AG10803 (cell line): ENCODE measurements at places on chromosomes 2 and 18.

GRCh38 chr2:217231212-217231611 is 371.3 kb upstream of the TNP1 start:
- DNase-seq, result peak; percentile 41

GRCh38 chr2:64913357-64913869 is 75.8 kb upstream of the SLC1A4 start:
- no peak for DNase-seq

- DNase-seq, result no peak
Observed at GRCh38 chr2:199465390-199465789, 7.7 kb upstream of the SATB2 start.

- peak; percentile 99 for DNase-seq
Observed at GRCh38 chr2:67260343-67261277, 136.5 kb upstream of the ETAA1 start.

- peak; percentile 29 for DNase-seq
Observed at GRCh38 chr2:143842836-143843235, 677.1 kb downstream of the ZEB2 start.

DNA sequence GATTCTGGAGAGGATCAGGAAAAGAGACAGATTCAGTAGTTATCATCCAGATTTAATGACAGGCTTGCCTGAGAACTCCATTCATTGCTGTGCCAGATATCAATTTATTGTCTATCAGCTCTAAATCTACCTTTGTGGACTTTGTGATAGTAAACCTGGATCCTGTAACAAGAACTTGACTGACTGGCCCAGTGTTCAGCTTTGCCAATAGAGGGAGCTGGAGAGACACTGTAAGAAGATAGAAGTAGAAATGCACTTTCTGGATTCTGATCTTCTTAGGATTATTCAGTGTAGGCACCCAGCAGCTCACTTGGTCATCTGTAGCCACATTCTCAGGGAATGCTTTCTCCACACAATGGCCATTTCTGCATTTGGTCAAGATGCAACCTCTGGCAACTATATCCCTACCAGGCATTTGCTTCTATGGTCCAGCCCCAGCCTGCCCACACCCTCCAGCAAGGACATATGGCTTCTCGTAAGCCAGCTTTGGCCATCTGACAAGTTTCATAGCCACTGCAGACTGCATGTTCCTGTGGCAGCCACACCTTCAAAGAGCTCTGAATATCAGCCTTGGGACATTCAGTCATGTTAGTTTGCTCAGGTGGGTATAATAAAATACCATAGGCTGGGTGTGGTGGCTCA is 6.1 kb upstream of the SERPINB8 start:
- DNase-seq, result peak; percentile 76

DNA sequence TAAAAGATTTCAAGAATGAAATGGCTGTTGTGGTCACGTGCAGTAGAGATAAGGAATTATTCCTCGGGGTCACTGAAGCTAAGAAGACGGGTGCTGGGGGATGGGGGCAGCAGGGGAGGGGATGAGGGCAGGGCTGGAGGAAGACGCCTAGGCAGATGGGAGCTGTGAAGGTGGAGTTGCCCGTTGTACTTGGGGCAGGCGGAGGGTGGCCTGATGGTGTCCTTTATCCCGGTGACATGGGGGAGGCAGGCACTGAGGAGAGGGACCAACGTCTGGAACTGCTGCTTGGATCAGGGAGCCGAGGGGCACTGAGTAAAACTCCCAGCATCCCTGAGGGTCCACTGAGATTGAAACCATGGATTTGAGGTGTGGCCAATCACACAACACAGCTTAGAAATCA is 64.9 kb downstream of the ZCCHC2 start:
- DNase-seq, result no peak

DNA sequence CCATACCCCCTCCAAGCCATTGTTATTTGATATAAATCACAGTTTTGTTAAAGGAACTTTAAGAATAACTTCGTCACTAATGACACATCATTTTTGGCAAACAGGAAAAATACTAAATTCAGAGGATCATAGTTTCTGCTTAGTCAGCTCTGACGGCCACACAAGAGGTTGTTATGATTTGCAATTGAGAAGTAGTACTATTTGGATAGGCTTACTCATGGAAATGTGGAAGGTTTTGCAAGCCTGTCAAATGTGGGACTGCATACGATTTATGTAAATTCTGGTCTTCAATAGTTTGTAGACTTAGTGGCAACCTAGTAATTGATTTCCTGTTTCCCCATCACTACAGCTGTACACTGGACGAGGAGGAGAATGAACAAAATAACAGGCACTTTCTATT is 108.1 kb downstream of the ARHGEF33 start:
- peak; percentile 93 for DNase-seq

GRCh38 chr2:32009516-32010256 is 1.1 kb downstream of the MEMO1 start:
- peak; percentile 21 for DNase-seq

DNA sequence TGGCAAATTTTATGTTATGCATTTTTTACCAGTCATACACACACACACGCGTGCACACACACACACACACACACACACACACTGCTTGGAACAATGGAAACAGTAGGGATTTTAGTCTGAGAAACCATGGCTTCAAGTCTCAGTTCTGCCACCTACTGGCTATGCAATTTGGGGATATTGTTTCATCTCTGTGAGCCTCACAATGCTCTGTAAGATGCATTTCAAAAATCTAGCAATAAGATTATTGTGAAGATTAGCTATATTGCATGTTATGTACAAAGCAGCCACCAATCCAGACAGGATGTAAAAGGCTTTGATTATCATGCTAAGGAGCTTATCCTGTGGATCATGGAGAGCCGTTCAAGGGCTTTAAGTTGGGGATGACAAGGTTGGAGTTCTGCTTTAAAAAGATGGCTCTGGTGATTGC is 401.4 kb downstream of the NBAS start:
- DNase-seq, result peak; percentile 59

GRCh38 chr18:49178736-49179135 is 228.0 kb upstream of the SMAD7 start:
- DNase-seq, result peak; percentile 29

DNA sequence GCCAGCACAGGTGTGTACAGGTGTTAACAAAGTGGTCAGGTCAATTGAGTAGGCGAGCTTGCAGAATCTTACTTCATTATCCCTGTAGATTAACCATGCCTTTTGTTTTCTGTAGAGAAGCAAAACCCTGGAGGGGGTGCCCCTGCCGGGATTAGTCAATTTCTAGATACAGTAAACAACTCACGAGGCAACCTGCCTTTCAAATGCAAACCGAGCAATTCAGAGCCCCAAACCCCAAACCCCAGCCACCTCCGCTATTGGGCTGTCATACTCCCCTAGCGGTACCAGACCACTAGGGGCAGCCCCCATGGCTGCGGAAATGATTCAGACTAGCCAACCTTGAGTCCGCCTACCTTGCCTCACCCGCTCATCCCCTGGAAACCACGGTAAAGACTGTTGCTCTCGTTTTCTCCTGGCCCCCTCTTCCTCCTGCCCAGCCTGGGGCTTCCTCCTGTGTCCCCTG is 61.4 kb upstream of the KIF5C start:
- DNase-seq, result no peak

- DNase-seq, result no peak
Observed at GRCh38 chr2:97718051-97718882, 4.9 kb downstream of the ZAP70 start.

GRCh38 chr2:68715353-68716041 is 19.1 kb upstream of the ARHGAP25 start:
- DNase-seq, result peak; percentile 36

- DNase-seq, result no peak
Observed at GRCh38 chr2:207082619-207083018, 83.1 kb downstream of the KLF7 start.

DNA sequence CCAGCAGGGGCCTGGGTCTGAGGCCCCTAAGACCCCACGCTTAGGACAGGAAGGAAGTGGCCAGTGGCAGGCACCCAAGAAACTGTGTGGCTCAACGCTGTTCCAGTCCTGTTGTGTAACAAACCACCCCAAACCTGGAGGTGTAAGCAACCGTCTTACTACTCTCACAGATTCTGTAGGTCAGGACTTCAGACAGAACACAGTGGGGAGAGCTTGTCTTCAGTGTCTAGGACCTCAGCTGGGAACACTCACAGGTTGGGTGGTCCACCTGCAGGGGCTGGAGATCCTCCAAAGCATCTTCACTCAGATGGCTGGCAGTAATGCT is 123.0 kb downstream of the KLHL29 start:
- DNase-seq, result no peak

GRCh38 chr2:217877866-217878265 is 124.9 kb downstream of the TNS1 start:
- DNase-seq, result no peak

GRCh38 chr18:24949908-24950307 is 402.1 kb downstream of the ZNF521 start:
- no peak for DNase-seq

DNA sequence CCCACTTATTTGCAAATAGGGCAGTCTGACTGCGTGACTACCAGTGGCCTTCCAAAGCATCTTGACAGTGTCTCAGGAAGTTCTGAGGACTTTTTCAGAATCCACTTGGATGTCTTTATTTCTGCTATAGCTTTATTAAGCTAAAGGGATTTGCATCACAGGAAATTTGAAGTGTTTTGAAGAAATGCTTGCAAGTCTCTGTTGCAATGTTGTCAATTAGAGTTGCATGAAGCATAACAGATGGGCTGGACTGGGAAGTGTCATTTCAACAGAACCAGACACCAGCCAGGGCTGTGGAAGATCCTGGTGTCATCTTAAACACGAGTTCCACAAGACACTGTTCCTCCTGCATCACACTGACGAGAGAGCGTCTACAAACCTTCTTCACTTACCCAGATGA is 224.5 kb downstream of the EN1 start:
- DNase-seq, result peak; percentile 57

- DNase-seq, result peak; percentile 69
Observed at GRCh38 chr2:68287580-68288441, 31.9 kb downstream of the CNRIP1 start.

GRCh38 chr2:74747411-74748080 is 86.4 kb upstream of the HK2 start:
- DNase-seq, result peak; percentile 82

DNA sequence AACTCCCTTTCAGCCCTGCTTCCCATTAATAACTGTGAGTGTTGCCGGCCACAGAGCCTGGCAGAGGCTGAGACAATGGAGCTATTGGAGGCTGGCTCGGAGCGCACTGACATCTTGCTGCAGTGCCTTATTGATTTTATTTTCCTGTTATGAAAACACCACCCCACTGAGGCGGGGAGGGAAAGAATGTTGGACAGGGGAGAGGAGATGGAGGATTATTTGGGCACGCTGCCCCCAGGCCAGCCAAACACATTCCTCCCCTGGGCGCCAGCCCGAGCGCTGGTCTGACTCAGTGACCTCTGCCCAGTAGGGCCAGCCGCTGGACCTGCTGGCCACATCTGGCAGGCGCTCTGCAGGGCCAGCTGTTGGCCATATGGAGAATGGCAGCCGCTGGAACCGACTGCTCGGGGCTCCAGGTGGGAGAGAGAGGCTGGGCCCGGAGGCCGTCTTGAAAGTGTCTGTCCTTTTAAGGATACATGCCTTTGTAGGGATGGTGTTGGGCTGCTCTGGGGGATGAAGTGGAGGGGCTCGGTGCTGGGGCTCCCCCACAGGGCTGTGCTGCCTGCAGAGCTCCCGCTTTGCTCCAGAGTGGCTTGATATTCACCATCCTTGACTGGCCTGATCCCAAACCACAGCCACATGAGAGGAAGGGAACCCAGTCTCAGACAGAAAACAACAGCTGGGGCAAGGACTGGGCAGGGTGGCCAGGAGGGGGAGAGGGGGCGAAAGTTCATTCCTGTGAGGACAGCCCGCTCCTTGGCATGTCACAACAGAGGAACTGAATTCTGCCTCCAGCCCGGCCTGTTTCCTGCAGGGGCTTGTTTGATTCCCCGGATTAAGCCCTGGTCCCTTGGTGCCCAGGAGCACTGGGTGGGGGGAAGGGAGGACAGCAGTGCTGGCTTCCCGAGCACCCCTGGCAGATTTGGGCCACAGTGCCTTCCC is 179.0 kb downstream of the KLHL29 start:
- peak; percentile 95 for DNase-seq

DNA sequence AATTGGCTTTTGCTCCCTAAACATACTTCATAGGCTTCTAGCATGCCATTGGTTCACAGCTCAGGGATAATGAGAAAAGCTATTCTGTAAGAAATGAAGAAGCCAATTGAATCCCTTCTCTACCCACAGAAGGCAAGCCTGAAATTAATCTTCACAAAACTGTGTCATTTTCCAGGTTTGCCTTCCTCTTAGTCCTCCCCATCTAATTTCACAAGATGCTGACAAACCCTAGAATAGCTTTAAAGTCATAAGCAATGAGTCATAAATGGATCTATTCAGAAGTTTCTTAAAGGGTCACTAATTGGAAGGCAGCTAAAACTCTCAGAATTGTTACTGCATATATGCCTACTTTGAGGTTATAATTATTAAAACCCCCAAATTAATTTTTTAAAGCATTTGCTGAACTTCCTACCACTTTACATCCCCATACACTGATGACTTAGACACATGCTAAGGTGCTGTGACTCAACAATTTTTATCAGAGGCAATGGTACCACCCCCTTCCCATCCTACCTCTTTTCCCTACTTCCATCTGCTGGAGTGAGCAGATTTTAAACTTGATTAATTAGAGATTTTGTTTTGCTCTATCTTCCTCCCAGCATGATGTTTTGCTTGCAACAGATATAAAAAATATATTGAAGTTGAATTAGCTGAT is 51.3 kb upstream of the NABP1 start:
- DNase-seq, result peak; percentile 89

DNA sequence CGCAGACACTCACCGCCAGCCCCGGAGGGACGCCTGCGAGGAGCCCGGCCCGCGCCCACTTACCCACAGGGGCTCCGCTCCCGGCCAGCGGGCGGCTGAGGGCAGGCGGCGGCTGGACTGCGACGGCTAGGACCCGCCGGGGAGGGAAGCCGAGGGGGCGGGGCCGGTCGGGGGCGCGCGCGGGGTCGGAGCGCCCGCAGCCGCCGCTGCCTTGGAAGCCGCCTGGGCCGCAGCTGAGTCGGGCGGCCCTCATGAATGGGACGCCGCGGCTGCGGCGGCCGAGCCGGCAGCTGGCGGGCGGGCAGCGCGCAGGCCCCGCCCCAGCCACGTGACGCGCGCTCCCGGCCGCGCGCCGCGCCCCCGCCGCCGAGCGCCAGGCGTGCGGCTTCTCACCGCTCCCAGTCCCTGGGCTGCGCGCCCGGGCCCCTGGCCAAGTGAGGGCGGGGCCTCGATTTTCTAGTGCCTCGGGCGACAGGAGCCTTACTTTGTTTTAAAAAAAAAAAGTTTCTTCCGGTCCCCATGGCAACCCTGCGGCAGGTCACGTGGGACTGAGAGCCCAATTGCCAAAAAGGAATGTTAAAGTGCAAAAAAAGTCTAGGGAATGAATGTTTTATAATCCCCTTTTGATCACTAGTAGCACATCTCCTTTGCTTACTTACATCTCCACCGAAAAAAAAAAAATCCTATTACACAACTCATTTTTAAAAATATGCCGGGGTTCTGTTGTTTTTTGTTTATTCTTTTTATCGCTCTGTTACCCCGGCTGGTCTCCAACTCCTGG is at the start of gene LPIN2:
Gene LPIN2, minus strand, starts transcription at position 121 of the 781 bp plus-strand sequence. CDS start 52,304 bp downstream, outside the sequence.
- DNase-seq, result peak; percentile 96

GRCh38 chr2:128422571-128422970 is 103.9 kb upstream of the HS6ST1 start:
- peak; percentile 99 for DNase-seq

GRCh38 chr2:124704071-124704925 is 679.2 kb downstream of the CNTNAP5 start:
- DNase-seq, result no peak
